Gastroesophageal sphincter (tissue), 4 donors: ENCODE measurements at places on chromosomes 12 and 14.

DNA sequence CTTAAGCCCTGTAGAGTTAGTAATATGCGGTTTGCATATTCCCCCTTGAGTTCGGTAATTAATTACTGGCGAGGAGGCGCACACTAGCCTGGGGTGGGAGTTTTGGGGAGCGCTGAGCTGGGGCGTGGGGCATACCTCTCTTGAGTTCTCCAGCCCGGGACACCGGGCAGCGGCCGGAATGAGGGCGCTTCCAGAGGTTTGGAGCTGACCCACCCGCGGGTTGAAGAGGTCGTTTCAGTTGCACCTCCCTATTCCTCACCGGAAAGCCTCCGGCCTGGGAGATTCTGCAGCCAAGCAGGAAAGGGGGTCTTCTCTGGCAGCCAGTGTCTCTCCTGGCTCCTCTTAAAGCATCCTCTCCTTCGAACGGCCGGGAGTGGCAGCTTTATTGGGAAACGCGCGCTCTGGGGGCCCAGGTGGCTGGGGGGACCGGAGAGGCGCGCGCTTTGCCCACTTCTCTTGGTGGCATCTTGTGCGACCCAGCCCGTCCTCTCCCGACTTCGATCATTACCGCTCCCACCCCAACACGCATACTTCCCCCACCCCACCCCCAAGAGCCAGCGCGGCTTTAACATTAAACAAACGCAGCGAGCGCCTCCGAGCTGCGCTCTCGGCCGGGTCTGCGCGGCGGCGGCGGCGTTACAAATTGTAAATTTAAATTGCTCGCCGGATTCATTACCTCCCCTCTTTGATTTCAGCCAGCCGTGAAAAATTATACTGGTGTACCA, 3.9 kb upstream of the LHX5 start:
- ATAC-seq: no peak
- H3K27me3 ChIP-seq: peaks cover 100% of the 10 kb centered on the region
- H3K27ac ChIP-seq: no peak overlapping the region
- no peaks in the 10 kb centered on the region for H3K36me3 ChIP-seq
- H3K4me1 ChIP-seq: peaks cover 21% of the 10 kb centered on the region

- H3K4me1 ChIP-seq: no peaks in the 10 kb centered on the region
- H3K27me3 ChIP-seq: peaks cover 28% of the 10 kb centered on the region
- no peaks in the 10 kb centered on the region for H3K36me3 ChIP-seq
- no peak overlapping the region for H3K27ac ChIP-seq
- H3K4me3 ChIP-seq: no peak overlapping the region
- ATAC-seq: no peak
Observed at GRCh38 chr12:131203666-131204415, 250.1 kb downstream of the ADGRD1 start.

GRCh38 chr14:57871459-57872080, 5.7 kb upstream of the SLC35F4 start:
- peaks cover 9% of the 10 kb centered on the region for H3K27me3 ChIP-seq
- no peaks in the 10 kb centered on the region for H3K4me1 ChIP-seq
- H3K36me3 ChIP-seq: no peaks in the 10 kb centered on the region
- no peak overlapping the region for H3K27ac ChIP-seq
- no peak for ATAC-seq
- no peak overlapping the region for H3K4me3 ChIP-seq

GRCh38 chr14:100119251-100119650, 40.2 kb downstream of the DEGS2 start:
- peaks cover 7% of the 10 kb centered on the region for H3K4me1 ChIP-seq
- H3K27ac ChIP-seq: no peak overlapping the region
- no peak for ATAC-seq
- no peak overlapping the region for H3K4me3 ChIP-seq

DNA sequence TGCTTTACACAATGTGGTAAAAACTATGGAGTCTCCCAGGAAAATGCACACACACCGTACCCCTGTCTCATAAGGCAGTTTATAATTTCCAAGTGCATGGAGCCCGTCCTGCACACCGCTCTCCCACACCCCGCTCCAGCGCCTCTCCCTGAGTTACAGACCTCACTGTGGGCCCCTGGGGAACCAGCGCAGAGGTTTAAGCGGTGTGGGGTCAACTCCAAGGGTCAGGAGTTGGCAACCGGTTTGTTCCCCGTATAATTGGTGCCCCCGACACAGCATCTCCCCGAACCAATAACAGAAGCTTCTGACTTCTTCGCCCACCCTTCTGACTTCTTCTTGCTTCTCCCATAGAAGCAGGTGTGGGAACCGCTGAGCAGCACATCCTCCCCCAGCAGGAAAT, 58.4 kb upstream of the DDX11 start:
- H3K4me3 ChIP-seq: no peak overlapping the region
- H3K4me1 ChIP-seq: no peaks in the 10 kb centered on the region
- no peak for ATAC-seq
- no peak overlapping the region for H3K27ac ChIP-seq

GRCh38 chr14:68841016-68841809, 48.3 kb upstream of the ZFP36L1 start:
- H3K27ac ChIP-seq: no peak overlapping the region
- peak; percentile 8 for ATAC-seq
- H3K4me1 ChIP-seq: peaks cover 8% of the 10 kb centered on the region
- no peaks in the 10 kb centered on the region for H3K36me3 ChIP-seq
- H3K27me3 ChIP-seq: no peaks in the 10 kb centered on the region
- no peak overlapping the region for H3K4me3 ChIP-seq
